ENCODE measurements at places on chromosomes 4 and X. TPM values are rescaled to one million over a fixed set of nuclear protein-coding genes. Genes with fewer than 3 reads are reported as not detected.

- no peaks in the 10 kb centered on the region for H3K27me3 ChIP-seq
- H3K36me3 ChIP-seq, result peaks cover 11% of the 10 kb centered on the region
- no peak for DNase-seq
- peak overlapping the region; percentile 92 for H3K4me3 ChIP-seq
Measured at GRCh38 chr4:37825968-37826294, 555 bp upstream of the PGM2 start.

GRCh38 chr4:14524276-14524675 lies 478.0 kb upstream of the CPEB2 start:
- H3K4me1 ChIP-seq, result no peaks in the 10 kb centered on the region
- no peak for DNase-seq
- no peaks in the 10 kb centered on the region for H3K36me3 ChIP-seq
- no peak overlapping the region for H3K27ac ChIP-seq

DNA sequence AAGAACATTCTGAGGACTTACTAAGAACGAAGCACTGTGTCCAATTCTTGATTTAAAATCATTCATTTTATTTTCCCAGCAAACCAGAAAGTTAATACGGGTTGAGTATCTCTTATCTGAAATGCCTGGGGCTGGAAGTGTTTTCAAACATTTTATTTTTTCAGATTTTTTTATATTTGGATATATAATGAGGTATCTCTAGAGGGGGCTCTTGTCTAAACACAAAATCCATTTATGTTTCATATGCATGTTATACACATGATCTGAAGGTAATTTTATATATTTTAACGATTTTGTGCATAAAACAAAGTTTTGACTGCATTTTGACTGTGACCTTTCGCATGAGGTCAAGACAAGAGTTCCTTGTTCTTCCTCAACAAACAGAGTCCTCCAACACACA lies 320.9 kb downstream of the ASMT start:
- no peak overlapping the region for H3K4me3 ChIP-seq
- DNase-seq, result no peak
- H3K36me3 ChIP-seq, result no peaks in the 10 kb centered on the region
- no peaks in the 10 kb centered on the region for H3K27me3 ChIP-seq

DNA sequence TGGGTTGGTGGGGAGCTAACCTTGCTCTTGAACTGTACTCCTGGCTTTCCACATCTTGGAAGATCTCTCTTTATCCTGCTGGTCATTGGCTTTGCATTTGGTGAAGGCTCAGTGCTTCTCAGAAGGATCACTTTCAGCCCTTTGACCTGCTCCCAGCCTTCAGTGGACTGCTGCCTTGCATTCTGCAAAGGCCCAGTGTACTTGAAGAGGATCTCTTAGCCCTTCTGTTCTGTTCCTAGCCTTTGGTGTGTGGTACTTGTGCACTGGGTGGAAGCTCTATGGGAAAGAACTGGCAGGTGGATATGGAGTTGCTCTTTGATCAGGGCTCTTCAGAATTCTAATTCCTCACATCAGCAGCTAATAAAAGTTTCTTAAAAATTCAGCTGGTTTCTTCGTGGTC lies 46.5 kb downstream of the FGF2 start:
- no peak for DNase-seq
- H3K27ac ChIP-seq, result peak overlapping the region; percentile 84
- peaks cover 51% of the 10 kb centered on the region for H3K4me1 ChIP-seq
- peaks cover 28% of the 10 kb centered on the region for H3K36me3 ChIP-seq
- no peaks in the 10 kb centered on the region for H3K27me3 ChIP-seq
- H3K4me3 ChIP-seq, result no peak overlapping the region

- H3K4me3 ChIP-seq, result no peak overlapping the region
- H3K27ac ChIP-seq, result no peak overlapping the region
- no peak for DNase-seq
- H3K36me3 ChIP-seq, result no peaks in the 10 kb centered on the region
- H3K4me1 ChIP-seq, result no peaks in the 10 kb centered on the region
Measured at GRCh38 chr4:147801820-147802219, 69.9 kb downstream of the ARHGAP10 start.

GRCh38 chr4:96670381-96670780 lies 830.5 kb downstream of the PDHA2 start:
- no peaks in the 10 kb centered on the region for H3K27me3 ChIP-seq
- no peak for DNase-seq
- no peaks in the 10 kb centered on the region for H3K4me1 ChIP-seq
- H3K4me3 ChIP-seq, result no peak overlapping the region
- H3K27ac ChIP-seq, result no peak overlapping the region
- H3K36me3 ChIP-seq, result no peaks in the 10 kb centered on the region

DNA sequence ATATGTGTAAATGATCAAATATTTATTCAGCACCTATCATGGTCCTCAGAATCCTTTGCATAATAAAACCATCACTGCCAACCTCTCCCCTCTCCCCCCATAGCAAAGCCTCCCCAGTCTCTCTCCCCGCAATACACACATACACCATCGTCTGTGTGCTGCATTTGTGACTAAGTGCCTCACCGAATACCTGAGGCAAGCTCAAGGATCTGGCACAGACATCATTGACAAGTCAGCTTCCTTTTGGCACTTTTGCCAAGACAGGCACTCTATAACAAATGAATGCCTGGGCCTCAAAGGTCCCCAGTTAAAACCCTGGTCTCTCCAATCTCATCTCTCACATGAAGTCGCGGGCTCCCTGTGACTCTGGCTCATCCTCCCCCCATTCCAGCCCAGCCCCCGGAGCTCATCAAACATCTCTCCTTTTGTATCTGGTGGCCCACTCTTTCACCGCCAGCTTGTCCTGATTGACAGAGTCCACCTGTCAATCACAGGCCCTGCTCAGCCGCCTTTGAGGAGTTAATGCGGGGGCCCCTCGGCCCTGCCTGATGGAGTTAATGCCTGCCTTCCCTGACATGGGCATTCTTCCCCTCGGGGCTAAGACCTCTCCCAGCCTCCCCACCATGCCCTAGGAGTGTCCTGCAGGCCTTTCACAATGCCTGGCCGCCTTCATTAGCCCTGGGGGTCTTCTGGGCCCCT lies 135.8 kb upstream of the ATP6AP2 start:
- no peak overlapping the region for H3K27ac ChIP-seq
- H3K4me1 ChIP-seq, result no peaks in the 10 kb centered on the region
- no peak overlapping the region for H3K4me3 ChIP-seq
- H3K27me3 ChIP-seq, result peaks cover 56% of the 10 kb centered on the region

FHDC1 gene
- 0.36 TPM for total RNA-seq

IL13RA2 gene
- total RNA-seq, result 1.1 TPM

LARP1B gene
- total RNA-seq, result 27.9 TPM

SLC7A11 gene
- total RNA-seq, result 46.3 TPM

S100G gene
- not detected for total RNA-seq

F9 gene
- not detected for total RNA-seq
